ENCODE measurements at places on chromosomes 11 and 22.

DNA sequence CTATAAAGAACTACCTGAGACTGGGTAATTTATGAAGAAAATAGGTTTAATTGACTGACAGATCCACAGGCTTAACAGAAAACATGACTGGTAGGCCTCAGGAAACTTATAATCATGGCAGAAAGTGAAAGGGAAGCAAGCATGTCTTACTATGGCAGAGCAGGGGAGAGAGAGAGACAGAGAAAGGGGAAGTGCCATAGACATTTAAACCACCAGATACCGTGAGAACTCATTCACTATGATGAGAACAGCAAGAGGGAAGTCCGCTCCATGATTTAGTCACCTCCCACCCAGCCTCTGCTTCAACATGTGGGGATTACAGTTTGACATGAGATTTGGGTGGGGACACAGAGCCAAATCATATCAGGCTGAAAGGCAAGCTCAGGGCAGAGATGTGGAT lies 327.1 kb upstream of the DDI1 start:
- DNase-seq = no peak

- DNase-seq = peak; percentile 70
These were observed at the start of gene NEU3 for GRCh38 chr11:74988541-74989259. NEU3 (plus strand) TSS chr11:74988933; CDS start chr11:74989061, 128 bp downstream.

GRCh38 chr11:127926721-127927120 lies 660.6 kb downstream of the ETS1 start:
- no peak for DNase-seq

- DNase-seq = no peak
These were observed 30.9 kb upstream of the CARS1 start for GRCh38 chr11:3087821-3088800.

GRCh38 chr11:74011360-74012073 lies 2.6 kb upstream of the UCP3 start:
- peak; percentile 78 for DNase-seq

DNA sequence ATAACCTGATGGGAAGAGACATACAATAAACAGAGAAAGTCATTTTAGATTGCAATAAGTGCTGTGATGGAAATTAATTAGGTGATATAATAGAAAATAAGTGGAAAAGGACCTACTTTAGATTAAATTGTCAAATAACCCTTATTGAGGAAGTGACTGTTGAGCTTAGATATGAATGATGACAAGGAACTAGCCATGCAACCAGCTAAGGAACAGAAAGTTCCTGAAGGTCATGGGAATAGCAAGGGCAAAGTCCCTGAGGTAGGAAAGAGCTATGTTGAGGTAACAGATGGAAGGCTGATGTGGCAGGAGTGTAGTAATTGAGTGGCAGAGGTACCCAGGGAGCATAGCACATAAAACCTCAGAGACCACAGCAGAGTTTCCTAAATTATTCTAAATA lies 135.2 kb downstream of the WNT11 start:
- DNase-seq = no peak

GRCh38 chr22:43953988-43954785 lies 1.1 kb upstream of the SAMM50 start:
- DNase-seq = no peak

DNA sequence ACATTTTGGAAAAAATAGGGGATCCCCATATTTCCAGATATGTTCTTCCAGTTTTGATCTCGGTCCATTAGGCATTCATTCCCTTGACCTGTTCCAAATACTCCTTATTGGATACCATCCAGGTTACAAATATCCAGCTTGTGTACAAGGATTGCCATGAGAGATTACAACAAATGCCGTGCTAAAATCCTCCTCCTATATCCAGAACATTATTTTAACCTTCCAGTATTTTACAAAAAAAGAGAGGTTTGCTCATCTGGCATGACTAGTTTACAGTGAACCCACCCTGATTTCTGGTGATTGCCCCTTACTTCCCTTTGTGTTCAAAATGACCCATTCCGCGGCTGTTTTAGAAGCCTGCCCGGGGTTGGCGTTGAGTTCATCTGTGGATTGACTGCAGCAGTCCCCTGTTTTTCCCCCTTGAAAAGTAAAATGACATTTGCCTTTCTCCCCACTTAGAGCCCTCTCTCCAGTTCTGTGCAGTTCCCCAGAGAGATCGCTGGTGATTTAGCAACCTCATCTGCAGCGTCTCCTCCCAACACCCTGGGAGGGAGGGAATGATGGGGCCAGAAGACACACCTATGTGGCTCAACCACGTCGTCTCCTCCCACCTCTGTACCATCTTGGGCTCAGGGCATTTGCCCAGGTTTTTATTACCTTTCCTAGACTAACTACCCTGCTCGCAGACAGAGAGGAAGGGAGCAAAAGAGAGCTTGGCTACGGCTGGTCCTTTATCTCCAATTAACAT lies 73.6 kb downstream of the DSCAML1 start:
- DNase-seq = no peak

DNA sequence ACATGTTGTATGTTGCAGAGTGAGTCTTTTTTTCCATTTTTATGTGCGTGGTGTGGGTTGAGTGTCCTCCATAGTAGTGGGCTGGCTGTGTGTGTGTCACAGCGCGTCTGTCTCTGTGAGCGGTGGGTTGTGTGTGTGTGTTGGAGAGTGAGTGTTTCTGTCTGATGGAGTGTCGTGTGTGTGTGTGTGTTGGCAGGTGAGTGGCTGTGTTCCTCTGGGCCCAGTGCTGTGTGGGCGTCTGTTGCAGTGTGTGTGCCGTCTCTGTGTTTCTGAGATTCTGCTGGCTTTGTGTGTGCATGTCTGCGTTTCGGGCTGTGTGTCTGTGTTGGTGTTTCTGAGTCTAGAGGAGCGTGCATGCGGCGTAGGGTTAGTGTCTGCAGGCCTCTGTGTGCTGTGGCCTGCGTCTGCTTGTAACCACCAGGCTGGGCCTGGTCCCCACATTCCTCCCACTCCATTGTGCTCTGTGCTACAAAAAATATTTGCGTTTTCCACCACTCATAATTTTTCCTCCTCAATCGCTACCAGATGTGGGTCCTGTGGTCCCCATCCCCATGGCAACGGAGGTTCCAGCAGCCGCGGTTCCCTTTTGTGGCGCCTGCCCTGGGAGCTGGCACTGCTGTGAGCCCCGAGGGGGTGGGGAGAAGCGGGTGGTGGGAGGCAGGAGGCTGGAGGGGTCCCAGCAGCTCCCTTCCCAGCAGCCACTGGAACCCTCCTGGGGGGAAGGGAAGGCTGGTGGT lies 15.2 kb downstream of the SCARF2 start:
- DNase-seq = no peak

DNA sequence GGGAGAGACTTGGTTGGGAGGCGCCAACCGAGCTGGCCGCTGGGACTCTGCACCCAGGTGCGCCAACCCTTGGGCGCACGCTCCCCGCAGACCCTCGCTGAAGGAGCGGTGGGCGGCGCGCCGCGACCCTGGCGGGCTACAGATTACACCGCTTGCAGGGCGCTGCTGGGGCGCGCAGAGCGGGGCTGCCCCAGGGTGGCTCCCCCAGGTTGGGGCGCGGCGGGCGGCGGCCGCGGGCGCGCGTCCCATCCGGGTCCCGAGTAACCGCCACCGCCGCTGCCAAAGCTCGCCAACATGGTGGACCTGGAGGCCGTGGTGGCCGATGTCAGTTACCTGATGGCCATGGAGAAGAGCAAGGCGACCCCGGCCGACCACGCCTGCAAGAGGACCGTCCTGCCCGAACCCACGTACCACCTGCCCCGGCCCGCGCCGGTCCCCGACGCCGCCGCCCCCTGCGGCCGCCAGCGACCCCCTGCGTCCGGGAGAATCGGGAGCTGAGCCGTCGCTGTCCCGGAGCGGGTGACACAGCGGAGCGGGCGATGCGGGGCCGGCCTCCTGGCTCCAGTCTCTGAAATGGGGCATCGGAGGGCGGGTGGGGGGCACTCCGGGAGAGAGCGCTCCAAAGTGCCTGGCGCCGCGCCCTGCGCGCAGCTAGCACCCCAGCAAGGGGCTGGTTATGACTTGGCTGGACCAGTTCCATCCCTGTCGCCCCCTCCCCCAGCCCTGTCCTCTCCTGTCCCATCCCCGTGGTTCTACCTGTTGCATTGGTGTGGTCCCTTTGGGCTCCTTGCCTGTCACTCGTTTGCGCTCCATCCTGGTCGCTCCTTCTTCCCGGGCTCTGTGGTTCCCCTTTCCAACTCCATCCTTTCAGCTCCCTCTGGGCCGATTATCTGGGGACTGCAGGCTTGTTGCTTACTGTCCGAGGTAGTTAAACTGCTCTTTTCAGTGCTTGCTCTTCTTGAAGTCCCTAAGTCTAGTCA lies 143.3 kb upstream of the GRK3 start:
- no peak for DNase-seq

GRCh38 chr11:44228379-44228778 lies 81.6 kb downstream of the ALX4 start:
- no peak for DNase-seq

DNA sequence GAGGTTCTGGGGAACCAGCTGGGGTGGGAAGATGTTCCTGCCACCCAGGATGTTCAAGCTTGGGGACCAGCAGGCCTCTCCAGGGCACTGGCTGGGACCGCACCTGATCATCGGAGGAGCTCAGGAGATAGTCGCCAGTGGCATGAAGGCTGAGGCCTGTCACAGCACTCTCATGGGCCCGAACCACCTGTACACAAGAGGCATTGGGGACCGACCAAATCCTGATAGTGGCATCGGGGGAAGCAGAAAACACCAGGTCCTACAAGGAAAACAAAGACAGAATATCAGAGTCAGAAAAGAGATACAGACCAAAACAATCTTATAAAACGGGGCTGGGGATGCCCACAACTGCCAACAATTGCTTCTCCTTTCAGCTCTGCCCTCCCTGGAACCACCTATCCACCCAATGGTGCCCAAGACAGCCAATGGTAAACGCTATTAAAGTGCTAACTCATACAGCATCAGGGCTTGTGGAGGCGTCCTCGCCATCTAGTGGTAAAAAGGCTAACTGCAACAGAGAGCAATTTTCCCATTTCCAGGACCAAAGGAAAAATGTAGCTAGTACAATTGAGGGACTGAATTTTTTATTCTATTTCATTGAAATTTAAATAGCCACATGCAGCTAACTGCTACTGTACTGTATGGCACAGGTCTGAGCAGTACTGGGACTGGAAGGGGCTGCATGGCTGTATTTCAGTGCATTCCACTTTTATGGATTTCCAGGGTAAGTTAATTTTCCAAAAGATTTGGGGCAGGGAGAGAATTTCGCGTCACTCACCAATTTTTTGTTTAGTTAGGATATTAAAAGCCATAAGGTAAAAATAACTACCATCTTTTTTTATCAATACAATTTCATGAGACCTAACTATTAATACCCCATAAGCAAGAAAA lies 7.1 kb downstream of the PRPF19 start:
- peak; percentile 81 for DNase-seq

DNA sequence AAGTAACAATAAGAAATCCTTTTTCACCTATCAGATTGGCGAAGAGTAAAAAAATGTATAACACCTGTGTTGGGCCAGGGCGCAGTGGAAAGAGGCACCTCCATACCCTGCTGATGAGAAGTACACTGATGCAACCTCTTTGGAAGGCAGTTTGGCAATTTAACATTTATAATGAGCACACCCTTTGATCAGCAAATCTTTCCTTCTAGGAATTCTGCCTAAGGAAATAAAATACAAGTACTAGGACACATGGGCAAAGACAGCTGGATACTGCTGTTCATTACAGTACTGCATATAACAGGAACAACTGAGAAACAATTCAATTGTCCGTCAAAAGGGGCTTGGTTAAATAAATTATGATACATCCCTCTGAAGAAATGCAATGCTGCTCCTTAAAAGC lies 110.1 kb downstream of the RPL27A start:
- no peak for DNase-seq

DNA sequence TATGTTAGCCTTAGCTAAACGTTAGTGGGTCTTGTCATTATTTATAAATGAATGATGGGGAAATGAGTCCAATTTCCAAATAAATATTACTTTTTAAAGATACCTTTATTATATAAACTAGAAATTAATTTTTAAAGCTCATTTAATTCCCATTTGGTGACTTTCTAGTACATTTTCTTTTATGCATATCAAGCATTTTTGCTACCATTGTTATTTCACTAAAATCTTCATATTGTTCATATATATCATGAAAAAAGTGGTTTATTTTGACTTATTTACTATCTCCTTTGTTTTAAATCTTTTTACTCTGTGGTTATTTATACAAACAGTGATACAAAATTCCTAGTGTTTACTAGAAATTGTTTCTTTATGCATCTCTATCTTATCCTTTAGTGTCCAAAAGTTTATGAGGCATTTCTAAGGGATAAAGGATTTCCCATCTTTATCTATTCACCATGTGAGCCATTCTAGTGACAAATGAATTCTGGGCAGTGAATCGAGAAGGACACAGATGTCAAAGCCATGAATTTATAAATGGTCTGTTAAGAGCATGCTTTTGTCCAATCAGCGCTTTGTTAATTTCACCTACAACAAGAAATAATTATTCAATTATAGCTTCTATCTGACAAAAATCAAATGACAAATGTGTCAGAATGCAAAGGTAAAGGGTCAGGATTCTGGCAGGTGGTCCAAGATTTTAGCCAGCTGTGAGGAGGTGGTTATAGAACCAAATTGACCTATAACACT lies 70.6 kb downstream of the PRMT3 start:
- no peak for DNase-seq

DNA sequence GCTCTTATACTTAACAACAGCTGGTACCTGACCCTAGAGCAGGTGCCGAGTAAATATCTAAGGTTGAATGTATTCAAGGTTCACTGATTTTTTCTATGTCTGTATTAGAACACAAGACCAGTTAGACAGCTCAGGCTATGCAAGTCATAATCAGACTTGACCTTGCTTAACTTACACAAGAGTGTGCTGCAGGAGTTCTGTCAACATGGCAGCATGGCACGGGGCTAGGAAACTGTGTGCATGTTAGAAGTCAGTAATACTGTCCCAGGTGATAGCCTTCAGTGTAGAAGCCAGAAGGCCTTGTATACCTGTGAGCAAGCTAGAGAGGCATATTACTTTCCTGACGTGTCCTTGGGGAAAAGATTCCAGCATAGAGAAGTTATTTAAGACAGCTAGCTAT lies 253.1 kb downstream of the FAT3 start:
- DNase-seq = no peak

DNA sequence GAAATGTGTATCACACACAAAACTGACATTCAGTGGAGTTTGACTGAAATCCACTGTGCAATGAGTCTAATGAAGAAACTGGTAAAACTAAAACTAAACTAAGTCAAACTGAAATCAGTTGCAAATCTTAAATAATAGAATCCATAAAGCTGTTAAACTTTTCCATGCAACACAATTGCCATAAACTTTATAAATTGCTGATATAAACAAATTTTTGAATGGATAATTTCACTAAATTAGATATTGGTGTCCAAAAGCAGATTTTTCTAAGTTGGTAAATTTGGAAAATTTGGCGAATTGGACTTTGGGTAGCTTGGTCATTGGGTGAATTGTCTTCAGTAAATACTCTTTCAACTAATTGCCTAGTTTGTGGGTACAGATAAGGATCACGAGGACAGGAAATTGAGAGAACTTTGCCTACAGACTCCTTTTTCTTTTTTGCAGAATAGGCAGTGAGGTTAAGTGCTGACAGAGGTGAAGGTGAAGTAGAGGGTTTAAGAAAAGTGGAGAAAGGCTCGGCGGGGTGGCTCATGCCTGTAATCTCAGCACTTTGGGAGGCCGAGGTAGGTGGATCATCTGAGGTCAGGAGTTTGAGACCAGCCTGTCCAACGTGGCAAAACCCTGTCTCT lies 12.8 kb downstream of the MRPL17 start:
- DNase-seq = no peak
